NCI-H187 treated with DMSO at 0.1 percent for 48 hours (cell line): ENCODE measurements at places on chromosomes 5 and 9.

GRCh38 chr9:31030741-31031202 is 1353.7 kb upstream of the ACO1 start:
- DNase-seq = peak; percentile 17

DNA sequence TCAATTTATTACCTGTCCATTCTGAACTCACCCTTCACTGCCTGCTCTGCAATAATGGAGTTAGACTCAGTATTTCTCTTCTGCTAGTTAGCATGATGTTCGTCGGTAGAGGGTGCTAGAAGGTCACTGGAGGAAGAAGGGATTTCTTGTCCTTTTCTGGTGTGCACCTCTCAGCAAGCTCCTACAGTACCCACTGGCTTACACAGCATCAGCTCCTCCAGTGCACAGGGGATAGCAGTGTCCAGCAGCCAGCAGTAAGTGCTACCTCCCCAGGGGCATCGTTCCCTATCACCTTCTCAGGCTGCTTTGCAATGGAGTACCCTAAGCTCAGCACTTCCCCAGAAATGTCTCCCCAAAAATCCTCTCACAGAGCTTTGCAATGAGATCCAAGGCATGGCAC is 45.9 kb upstream of the APC start:
- DNase-seq = no peak

GRCh38 chr5:157540707-157541446 is 34.7 kb downstream of the ADAM19 start:
- no peak for DNase-seq

- no peak for DNase-seq
These were observed 19.2 kb downstream of the ELL2 start for GRCh38 chr5:95942414-95942813.

DNA sequence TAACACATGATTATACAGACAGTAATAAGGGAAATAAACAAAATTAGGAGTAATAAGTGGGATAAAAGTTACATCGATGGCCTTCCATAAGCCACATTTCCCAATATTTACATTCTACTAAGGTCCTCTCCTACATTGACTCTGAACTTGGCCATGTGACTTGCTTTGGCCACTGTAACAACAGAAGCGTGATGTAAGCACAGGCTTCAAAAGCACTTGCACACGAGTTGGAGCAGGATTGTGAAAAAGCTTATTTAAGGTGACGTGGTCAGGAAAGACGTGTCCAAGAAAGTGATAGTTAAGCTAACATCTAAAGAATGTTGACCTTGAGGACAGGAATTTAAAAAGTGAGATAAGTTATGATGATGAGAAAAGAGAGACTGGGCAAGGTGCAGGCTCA is 9.8 kb upstream of the CEMIP2 start:
- no peak for DNase-seq

DNA sequence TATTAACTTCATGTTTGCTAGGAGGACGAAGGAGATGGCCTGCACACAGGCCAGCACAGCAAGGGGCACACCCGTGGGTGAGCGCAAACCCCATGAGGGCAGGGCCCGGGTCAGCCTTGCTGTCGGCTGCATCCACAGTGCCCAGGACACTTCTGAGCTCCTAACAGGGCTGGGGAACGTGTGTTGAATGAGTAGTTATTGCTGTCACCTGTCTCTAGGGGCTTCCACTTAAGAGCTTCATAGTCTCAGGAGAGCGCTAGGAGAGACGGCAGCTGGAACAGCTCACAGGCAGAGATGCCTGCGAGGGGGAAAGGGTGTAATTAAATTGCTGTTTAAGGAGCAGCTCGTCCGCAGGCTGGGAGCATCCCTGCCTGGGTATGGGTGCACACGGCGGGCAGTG is 91.4 kb upstream of the NEURL1B start:
- no peak for DNase-seq

- DNase-seq = no peak
These were observed 800.6 kb upstream of the CDH6 start for GRCh38 chr5:30392897-30393296.

GRCh38 chr5:111326551-111326950 is 102.4 kb downstream of the CAMK4 start:
- no peak for DNase-seq

GRCh38 chr5:163968651-163969050 is 463.2 kb downstream of the MAT2B start:
- DNase-seq = no peak

DNA sequence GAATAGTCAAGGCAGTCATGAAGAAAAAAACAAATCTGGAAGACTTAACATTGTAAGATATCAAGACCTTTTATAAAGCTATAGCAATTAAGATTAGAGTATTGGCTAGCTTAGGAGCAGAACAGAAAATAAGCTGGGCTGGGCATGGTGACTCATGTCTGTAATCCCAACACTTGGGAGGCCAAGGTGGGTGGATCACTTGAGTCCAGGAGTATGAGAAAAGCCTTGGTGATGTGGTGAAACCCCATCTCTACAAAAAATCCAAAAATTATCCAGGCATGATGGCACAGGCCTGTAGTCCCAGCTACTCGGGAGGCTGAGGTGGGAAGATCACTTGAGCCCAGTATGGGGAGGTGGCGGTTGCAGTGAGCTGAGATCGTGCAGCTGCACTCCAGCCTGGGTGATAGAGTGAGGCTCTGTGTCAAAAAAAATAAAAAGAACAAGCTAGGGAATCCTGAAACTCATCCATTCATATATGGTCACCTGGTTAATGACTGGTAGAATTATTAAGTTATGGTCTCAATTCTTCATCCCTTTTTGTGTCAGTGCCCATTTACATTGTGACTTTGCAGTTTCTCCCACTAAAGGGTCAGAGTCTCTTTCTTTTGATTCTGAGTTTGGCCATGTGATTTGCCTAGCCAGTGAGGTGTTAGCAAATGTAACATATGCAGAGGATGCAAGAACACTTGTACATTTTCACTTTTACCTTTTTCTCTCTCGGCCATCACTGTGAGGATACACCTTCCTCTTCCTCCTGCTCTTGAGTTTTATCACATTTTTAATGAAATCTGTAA is 144.6 kb upstream of the SGCD start:
- DNase-seq = no peak

GRCh38 chr9:136629001-136629878 is 33.5 kb upstream of the EGFL7 start:
- no peak for DNase-seq

DNA sequence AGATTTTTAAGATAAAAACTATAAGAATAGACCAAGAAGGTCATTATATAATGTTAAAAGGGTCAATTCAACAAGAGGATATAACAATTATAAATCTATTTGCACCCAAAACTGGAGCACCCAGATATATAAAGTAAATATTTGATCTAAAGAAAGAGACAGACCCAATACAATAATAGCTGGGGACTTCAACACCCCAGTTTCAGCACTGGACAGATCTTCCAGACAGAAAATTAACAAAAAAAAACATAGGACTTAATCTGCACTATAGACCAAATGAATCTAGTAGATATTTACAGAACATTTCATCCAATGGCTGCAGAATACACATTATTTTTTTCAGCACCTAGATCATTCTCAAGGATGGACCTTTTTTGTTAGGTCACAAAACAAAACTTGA is 331.9 kb downstream of the SPOCK1 start:
- DNase-seq = no peak

GRCh38 chr5:18023986-18024385 is 389.7 kb downstream of the TAF11L14 start:
- DNase-seq = no peak

GRCh38 chr5:96293966-96294883 is 138.8 kb downstream of the PCSK1 start:
- no peak for DNase-seq

DNA sequence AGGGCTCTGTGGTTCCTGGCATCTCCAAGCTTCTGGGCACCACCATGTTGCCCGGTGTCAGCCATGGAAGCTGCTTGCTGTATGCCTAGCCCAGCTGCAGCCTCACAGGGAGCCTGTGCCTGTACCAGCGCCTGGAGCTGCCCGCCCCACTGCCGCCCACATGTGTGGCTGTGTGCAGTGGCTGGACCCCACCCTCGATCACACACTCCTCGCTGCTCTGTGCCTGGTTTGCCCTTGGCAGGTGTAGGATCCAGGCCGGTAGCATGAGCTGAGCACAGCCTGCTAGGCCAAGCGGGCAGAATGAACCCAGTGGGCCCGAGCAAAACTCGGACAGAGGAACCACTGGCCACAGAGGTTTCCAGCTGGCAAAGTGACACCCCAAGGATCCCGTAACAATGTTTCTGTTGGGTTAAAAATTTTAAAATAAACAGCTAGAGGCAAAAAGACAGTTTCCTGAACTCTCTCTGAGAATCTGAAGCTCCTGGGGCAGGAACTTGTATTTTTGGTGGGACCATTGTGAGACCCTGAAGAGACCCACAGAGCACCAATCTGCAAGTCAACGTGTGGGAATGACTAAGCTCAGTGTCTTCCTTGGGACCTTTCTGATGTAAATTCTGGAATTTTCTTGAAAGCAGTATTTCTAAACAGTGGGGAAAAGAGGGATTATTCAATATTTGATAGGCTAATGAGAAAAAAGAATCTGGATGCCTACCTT is 73.1 kb upstream of the CCDC112 start:
- DNase-seq = no peak

DNA sequence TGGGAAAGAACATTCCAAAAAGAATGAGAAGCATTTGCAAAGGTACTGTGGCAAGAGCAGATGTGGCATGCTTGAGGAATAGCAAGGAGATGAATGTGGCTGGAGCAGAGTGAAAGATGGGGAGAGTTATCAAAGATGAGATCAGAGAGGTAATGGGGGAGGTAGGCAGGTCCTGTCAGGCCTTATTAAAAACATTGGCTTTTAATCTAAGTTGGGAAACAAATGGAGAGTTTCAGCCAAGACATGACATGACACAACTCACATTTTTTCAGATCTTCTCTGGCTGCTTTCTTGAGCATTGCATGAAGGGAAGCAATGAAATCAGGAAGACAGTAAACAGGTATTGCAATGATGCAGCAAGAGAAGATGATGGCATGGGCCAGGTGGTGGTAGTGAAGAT is 120.3 kb downstream of the MUSK start:
- DNase-seq = no peak

GRCh38 chr9:20513126-20513913 is 109.0 kb downstream of the MLLT3 start:
- no peak for DNase-seq

DNA sequence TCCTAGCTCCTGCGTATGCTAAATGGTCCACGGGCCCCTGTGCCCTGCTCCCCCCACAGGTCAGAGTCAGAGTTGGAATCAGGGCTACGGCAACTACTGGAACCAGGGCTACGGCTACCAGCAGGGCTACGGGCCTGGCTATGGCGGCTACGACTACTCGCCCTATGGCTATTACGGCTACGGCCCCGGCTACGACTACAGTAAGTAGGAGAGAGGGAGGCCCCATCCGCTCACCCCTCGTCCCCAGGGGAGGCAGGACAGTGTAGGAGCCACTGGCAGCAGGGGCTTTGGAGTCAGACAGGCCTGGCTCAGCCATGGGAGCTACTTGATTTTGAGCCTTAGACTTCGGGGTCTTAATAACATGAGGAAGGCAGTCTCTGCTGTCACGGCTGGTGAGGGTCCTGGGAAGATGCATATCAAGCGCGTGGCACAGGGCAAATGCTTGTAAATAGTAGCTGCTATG is 5.8 kb downstream of the HNRNPAB start:
- DNase-seq = no peak

GRCh38 chr9:29211580-29212396 is 1638.5 kb upstream of the C9orf72 start:
- no peak for DNase-seq
